ENCODE measurements at places on chromosomes 2 and 18.

DNA sequence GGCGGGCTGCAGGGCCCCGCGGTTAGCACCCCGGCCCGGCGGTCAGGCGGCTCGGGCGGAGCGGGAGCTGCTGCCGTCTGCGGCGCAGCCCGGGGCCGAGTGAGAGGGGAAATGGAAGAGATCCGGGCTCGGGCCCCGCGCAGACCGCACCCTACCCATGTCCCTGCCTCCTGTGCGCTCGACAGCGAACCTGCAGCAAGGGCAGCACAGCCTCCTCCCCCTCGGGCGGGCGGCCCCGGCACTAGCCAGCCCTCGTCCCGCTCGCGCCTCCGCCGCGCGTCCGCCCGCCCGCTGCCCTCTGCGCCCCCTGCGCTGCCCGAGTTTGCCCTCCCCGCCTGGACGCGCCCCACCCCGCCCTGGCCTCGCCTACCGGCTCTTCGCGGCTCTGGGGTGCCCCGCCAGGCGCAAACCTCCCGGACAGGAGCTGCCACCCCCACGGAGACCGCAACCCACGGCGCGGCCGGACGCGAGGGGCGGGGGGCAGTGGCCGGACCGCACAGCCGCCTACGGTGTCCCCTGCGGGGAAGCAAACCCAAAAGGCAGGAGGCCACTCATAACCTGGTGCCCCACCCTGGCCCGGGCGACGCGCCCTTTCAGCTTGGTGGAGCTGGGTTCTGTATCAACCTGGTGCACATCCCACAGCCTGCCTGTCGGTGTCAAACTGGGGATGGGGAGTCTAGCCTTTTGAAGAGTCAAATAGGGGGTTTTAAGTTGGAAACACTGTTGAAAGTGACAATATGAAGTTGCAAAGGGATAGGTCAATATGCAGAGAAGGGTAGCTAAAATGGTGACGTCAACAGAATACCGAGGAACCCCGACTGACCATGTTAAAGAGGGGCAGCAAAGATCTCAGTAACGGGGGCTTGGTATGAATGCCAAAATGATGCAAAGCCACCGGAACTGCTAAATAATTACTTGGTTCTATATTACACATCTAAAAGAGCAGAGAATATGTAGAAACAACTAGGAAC is at the start of gene IHH:
IHH (minus strand) TSS at position 101 of the 971 bp plus-strand sequence. CDS start 454 bp downstream, outside the sequence.
- DNase-seq, result no peak

GRCh38 chr2:6054161-6054671 is 362.0 kb downstream of the SOX11 start:
- DNase-seq, result no peak

DNA sequence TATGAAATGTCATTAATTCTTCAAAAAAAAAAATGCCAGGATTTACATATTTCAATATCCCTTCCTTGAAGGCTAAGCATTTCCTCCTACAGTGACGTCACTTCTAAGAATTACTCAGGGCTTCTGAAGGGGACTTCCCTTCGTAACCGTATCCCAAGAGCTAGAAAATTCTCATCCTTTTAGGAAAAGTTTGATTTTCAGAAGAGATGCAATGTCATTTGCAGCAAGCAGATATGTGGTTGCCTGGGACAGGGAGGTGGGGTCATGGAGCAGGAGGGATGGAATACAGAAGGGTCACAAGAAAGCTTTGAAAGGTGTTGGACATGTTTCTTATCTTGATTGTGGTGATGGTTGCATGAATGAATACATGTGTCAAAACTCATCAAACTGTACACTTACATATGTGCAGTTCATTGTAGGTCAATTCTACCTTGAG is 97.0 kb upstream of the ATL2 start:
- no peak for DNase-seq

DNA sequence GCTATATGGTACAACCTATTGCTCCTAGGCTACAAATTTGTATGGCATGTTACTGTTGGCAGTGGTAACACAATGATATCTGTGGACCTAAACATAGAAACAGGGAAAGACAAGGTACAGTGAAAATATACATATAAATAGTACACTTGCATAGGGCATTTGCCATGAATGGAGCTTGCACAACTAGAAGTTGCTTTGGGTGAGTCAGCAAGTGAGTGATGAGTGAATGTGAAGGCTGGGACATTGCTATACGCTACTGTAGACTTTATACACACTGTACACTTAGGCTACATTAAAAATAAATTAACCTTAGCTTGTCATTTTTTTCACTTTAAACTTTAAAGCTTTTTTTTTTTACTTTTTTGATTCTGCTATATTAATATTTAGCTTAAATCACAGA is 500.0 kb upstream of the SETBP1 start:
- no peak for DNase-seq

DNA sequence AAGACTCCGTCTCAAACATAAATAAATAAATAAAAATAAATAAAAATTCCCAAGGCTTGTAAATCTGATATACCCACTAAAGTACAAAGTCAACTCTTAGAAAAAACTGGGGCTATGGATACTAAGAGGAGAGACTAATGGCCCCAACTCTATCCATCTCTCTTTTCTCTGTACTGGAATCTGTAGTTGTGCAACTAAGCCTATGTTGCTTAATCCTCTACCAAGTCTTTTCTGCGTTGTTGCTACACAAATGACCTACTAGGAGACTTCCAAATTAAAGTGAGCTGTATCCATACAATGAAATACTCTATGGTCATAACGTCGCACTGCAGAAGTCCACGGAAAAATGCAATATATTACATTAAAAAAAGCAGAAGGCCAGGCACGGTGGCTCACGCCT is 8.1 kb downstream of the MRPS5 start:
- DNase-seq, result no peak

DNA sequence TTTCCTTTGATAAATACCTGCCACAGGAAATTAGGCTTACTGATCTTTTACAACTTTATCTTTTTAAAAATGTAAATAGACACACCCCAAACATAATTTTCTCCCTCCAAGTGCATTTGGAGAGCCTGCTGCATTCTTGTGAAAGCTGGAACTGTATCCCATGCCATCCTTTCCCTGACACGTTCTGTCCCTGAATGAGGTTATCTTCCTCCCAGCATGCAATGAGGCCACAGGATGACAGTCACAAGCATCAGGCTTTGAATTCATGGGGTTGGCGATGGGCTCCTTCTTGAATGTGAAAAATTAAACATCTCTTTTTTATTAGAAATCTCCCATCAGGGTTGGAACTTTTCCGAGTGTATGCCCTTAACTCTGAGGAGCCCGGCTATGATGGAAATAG is 77.8 kb downstream of the CTAGE1 start:
- DNase-seq, result no peak

GRCh38 chr18:41540237-41540871 is 414.7 kb upstream of the PIK3C3 start:
- no peak for DNase-seq

- DNase-seq, result no peak
These were observed 235.3 kb downstream of the DYM start for GRCh38 chr18:49225160-49225559.

GRCh38 chr2:131115752-131116151 is 10.6 kb downstream of the PLEKHB2 start:
- no peak for DNase-seq
